ENCODE measurements at places on chromosomes 2 and 18.

GRCh38 chr2:111122631-111123421 lies 2.1 kb downstream of the BCL2L11 start:
- peak; percentile 46 for DNase-seq

- no peak for DNase-seq
Observed at GRCh38 chr2:98343285-98343684, 3.0 kb upstream of the CNGA3 start.

DNA sequence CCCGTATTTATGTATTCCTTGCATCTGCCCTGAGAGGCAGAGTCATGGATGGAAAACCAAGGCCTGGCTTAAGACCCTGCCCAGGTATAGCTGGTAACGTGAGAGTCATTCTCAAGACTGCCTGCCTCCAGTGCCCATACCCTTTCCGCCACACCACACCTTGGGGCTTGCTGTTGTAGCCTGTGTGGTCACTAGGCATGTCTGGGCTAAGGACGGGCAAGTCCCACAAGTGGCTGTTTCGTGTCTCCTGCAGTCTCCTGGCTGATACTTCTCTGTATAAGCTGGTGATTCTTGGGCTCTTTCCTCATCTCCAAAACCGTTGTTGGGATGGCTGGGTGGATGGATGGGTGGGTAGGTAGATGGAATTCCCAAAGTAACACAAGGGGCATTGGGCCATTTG lies 269.8 kb downstream of the KLHL29 start:
- no peak for DNase-seq

DNA sequence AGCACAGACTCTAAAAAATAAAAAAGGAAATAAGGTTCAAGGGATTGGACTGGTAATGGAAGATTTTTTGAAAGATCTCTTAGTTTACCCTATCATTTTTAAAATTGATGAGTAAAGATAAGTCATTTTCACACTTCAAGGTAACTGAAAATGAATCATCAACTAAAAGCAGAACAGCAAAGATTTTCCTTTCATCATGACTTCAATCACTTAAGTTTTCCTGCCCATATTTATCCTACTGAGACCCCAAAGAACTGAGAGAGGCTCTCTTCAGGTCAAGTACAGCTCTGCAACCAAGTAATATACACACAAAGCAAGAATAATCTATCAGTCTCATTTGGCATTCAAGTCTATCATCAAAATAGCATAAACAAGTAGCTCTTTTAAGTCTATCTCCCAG lies 540.7 kb downstream of the METTL4 start:
- DNase-seq = no peak

GRCh38 chr2:83067947-83068346 lies 1391.1 kb downstream of the SUCLG1 start:
- no peak for DNase-seq

DNA sequence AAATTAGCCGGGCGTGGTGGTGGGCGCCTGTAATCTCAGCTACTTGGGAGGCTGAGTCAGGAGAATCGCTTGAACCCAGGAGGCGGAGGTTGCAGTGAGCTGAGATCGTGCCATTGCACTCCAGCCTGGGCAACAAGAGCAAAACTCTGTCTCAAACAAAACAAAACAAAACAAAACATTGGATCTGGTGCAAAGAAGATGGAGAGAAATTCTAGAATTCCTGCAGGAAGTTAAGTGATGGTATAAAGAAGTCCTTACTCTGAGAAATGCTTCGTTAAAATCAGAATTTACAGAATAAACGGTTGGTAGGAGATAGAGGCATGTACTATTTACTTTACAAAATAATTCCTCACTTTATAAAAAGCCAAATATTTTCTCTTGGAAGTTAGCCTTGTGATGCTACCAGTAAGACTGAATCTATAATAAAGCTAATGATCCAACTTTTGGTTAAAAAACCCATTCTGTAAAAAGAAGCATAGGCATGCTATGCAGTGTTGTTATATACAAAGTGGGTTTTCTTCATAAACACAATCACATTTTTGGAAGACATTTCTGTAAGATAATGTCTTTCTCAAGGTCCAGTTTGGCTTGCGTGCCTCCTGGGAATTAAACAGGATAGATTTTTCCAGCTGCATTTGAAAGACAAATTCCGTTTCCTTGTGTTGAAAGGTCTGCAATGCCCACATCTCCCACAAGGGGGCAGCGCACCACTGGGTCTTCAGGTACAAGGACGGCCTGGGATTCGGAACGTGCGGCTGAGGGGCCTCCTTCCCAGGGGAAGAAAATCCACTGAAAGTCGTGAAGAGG lies 35.6 kb upstream of the PNO1 start:
- DNase-seq = peak; percentile 63

DNA sequence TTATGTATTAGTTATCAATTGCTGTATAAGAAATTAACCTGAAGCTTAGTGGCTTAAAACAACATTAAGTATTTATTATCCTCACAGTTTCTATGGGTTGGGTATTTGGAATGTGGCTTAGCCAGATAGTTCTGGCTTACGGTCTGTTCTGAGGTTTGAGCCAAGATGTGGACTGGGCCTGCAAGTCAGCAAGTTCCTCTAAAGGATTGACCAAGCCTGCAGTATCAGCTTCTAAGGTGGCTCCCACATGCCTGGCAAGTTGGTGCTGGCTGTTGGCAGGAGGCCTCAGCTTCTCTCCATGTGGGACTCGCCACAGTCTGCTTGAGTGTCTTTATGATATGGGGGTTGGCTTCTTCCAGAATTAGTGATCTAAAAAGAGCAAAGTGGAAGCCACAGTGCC lies 45.0 kb upstream of the TCF4 start:
- no peak for DNase-seq

DNA sequence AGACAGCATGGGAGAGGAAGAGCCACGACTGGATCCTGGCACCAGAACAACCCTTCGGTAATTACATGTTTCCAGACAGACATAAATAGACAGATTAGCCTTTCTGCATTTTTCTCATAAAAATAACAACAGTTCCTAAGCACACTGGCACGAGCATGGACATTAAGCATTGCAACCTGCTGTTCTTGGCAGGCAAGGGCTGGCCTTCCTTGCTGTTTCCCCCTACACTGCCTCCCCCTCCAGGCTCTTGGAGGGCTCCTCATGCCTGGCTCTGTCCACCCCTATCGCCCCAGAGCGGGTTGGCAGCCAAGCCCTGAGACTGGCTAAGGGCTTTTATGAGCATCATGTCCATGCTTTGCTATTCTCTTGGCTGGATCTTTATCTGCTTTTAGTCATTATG lies 89.6 kb downstream of the TTC32 start:
- DNase-seq = no peak

DNA sequence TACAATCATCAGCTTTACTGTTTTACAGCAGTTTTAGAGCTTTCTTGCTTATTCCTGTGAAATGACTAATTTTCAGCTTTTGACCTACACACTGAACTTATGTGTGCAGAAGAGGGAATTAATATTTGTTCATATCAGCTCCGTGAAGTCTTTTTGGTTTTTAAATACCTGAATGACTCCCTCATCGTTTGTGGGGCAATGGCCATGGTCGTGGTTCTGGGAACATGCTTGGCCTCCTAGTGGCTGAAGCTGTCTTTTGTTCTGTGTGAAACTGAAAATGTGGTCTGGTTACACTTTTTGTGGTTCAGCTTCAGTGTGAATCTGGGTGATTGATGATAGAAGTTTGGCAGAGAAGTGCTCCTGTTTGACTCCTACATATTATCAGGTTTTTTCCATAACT lies 408.1 kb downstream of the THSD7B start:
- DNase-seq = no peak

GRCh38 chr18:76051396-76052226 lies 443.4 kb downstream of the ZNF516 start:
- no peak for DNase-seq

GRCh38 chr2:173090276-173090877 lies 14.7 kb downstream of the MAP3K20 start:
- DNase-seq = no peak

- DNase-seq = no peak
Observed at GRCh38 chr2:127592761-127593227, 53.2 kb upstream of the GPR17 start.

DNA sequence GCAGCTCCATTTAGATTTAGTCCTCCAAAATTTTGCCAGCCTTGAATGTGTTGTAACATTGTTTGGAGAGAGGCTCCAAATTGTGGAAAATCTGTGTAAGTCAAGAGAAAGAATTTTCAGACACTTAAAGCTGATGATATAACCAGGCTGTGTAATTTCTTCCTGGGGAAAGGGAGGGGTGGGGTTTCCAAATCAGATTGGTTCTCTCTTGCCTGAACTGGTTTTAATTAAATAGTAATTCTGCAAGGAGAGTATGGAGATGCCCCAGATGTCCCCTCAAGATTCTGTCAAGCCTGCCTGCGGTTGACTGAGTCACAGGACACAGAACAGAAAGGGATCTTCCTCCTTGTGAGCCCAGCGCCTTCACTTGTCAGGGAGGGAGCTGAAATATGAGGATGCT lies 54.5 kb downstream of the C18orf63 start:
- no peak for DNase-seq

GRCh38 chr2:10046931-10047330 lies 3.6 kb downstream of the KLF11 start:
- no peak for DNase-seq

DNA sequence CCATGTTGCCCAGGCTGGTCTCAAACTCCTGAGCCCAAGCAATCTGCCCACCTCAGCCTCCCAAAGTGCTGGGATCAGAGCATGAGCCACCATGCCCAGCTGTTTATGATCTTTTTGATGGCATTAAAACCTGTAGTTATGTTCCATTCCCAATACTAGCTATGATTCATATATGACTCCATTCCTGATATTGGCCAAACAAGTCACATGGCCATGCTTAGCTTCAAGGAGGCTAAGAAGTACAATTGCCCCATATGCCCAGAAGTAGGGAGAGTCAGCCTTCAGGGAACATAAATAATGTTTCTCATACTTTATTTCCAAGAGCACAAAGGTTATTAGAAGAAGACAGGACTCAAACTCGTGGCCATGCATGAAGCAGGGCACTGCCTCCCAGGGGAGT lies 132.4 kb upstream of the RAB6C start:
- no peak for DNase-seq

- no peak for DNase-seq
Observed at GRCh38 chr2:6942848-6943247, 25.6 kb downstream of the RNF144A start.

DNA sequence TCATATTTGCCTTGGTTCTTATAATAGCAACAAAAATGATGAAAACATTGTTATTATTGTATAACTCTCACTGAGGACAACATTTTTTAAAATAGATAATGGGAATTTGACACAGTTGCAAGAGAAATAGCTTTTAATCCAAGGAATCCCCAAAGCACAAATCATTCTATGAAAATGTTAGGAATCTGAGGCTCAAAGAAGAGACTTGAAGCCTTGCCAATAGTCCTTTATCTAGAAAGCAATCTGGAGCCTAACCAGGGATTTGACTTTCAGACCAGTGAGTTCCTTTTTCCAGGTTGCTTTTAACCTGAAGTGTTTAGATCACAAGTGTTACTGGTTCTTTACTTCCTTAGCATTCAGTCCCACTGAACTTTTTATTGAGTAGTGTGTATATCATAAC lies 574.5 kb upstream of the ZEB2 start:
- no peak for DNase-seq

GRCh38 chr2:223797811-223798721 lies 39.3 kb downstream of the AP1S3 start:
- DNase-seq = no peak

GRCh38 chr2:178069551-178069950 lies 3.0 kb downstream of the PDE11A start:
- DNase-seq = no peak

- DNase-seq = no peak
Observed at GRCh38 chr18:41449612-41450011, 505.4 kb upstream of the PIK3C3 start.

DNA sequence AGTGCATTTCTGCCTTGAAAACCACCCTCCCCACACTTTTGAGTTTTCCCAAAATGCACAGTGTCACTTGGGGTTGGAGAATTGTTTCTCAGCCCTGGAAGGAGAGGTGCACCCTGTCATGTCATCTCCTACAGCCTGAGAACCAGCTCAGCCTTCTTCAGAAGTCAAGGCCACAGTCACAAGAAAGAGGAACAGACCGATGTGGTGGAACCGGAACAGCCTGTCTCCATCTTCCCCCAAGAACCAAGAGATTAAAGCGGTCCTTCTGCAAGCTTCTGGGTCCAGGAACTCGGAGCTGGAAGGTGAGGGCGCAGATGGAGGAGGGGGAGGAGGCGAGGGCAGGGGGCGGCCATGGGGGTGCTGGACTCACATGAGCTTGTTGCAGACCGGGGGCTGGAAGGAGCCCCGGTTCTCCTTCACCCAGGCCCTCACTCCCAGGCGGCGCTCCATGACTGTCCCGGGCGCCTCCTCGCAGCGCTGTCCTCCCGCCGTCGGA lies 248 bp downstream of the HAAO start:
- peak; percentile 41 for DNase-seq

GRCh38 chr2:172484253-172484652 lies 56.9 kb downstream of the ITGA6 start:
- no peak for DNase-seq

- no peak for DNase-seq
Observed at GRCh38 chr2:148876202-148876594, 1.2 kb downstream of the KIF5C start.

DNA sequence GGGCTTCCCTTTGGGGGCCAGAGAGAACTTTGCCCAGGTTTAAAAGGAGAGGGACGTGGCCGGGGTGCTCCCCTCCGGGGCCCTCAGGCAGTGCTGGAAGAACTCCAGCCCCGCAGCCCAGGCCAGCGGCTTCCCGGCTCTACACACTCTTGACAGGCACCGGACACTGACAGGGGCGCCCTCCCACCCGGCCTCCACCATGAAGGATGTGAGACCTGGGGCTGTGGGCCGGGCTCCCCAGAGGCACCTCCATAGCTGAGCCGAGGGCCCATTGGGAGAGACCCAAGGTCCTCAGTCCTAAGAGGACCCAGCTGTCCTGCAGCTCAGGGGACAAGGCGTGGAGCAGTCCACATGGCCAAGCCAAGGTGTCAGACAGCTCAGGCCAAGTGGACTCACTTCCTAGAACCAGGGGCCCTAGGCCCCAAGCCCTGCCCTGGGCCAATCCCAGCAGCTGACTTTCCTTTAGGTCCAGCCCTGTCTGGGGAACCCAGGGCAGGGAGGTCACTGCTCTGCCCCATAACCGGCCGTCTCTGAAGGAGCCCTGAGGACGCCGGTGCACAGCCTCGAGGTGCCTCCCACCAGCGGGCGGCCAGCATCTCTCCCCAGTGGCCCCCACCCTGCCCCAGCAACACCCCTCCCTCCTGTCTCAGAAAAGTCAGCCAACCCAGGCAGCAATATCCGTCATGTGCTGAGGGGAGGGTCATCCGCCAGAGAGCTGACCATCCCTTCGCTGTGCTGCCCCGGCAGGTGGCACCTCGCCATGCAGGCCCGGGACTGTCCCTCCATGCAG lies 51.8 kb downstream of the BIN1 start:
- DNase-seq = no peak

DNA sequence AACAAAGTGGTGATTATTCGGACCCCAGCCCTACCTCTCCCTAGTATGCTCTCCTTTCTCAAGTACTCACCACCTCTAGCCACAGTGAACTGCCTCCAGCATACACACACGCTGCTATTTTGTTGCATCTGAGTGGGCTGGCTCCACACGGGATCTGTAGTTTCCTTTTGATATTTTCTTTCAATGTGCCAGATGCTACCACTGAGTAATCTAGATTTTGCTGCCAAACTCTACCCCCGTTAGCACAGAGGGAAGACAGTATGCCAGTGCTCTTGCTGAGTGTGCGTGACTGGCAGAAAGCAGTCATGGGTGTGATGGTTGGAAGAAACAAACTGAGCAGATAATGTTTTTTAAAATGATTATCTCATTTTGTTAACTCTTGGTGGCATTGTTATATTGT lies 11.6 kb downstream of the CFLAR start:
- no peak for DNase-seq
